ENCODE measurements at places on chromosomes 6 and 20.

DNA sequence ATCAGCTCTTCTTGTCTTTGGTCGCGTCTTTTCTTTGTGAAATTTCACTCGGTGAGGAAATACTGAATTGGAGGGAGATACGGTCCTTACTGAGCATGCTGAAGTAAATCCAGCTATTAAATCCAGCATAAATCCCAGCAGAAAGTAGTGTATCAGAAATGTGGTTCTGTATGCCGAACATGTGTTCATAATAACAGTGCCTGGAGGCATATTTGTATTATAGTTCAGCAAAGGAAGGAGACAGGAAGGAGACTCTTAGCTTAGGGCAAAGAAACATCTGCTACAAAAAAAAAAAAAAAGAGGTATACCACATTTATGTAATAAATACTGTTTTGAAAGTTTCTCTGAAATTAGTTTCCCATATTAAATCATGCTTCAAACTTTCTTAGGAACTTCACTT lies 211.8 kb downstream of the PLCB4 start:
- DNase-seq = no peak

- DNase-seq = no peak
Observed at GRCh38 chr6:96433950-96434349, 87.7 kb upstream of the UFL1 start.

GRCh38 chr6:2686515-2686914 lies 64.2 kb downstream of the MYLK4 start:
- DNase-seq = no peak

- DNase-seq = no peak
Observed at GRCh38 chr6:38579010-38579628, 60.6 kb downstream of the BTBD9 start.

DNA sequence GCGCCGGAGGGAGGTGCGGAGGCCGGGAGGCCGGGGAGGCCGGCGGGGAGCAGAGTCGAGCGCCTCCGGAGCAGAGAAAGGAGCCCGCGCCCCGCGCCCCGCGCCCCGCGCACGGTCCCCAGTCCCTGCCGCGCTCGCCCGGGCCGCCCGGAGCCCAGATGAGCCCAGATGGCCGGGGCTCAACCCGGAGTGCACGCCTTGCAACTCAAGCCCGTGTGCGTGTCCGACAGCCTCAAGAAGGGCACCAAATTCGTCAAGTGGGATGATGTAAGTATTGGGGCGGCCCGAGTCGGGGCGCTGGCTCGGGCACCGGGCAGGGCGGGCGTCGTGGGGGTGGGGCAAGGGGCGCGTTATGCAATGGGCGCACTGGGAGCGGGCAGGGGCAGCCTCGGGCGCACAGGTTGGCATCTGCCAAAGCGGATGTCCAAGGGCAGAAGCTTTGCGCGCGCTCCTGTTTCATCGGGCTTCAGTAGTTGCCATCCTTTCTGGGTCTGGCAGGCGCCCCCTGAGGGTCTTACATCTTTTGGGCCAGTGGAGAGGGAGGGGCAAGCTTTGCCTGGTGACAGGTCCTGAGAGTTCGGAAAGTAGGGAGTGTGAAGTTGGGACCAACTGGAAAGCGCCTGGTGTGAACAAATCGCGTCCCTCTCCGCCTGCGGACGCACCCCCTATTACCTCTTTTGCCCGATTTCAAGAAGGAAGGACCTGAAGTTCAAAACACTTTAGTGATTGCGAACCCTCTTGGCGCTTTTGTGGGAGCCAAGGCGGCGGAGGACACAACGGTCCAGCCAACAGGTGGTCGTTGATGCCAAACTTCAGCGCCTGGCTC lies 631 bp downstream of the PLCB1 start:
- DNase-seq = peak; percentile 83

DNA sequence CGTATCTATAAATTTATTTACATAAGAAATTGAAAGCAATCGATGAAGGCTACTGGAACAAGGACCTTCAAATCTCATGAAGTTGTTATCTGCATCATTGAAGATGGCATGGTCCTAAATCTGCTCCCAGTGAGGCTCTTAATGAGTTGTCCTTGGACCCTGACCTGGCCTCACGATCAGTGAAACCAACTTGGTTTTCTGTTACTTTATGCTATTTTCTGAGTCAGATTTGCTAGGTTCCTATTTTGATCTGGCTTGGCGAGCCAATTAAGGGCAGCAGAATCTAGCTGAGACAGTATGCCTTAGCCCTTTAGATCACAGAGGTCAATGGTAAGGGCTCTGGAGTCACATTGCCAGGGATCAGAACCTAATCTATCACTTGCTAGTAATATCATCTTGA lies 30.1 kb upstream of the NOX3 start:
- DNase-seq = no peak

Measured in sigmoid colon (tissue), 7 donors.